Activated gamma-delta T cell treated with Interleukin-2 at 50 U/mL for 16 hours (primary cell): ENCODE measurements at places on chromosomes 11 and 22.

GRCh38 chr11:46339816-46340215 lies 7.4 kb upstream of the DGKZ start:
- no peak for DNase-seq

GRCh38 chr11:69008737-69009440 lies 4.2 kb downstream of the MRGPRF start:
- no peak for DNase-seq

DNA sequence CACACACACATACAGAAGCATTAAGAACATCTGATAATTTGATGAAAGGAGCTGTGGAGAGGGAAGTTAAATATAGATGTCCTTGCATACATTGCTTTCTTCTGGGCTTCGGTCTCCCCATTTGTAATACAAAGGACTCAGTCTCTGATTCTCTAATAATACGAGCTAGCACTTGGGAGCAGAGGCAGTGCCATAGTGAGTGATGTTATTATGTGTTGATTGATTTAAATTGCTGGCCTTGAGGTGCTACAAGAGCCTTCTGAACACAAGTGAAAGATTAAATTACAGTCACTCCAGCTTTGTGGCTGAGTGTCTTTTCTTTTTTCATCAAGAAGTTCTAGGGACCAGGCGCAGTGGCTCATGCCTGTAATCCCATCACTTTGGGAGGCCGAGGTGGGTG lies 61.5 kb upstream of the HMGXB4 start:
- no peak for DNase-seq

DNA sequence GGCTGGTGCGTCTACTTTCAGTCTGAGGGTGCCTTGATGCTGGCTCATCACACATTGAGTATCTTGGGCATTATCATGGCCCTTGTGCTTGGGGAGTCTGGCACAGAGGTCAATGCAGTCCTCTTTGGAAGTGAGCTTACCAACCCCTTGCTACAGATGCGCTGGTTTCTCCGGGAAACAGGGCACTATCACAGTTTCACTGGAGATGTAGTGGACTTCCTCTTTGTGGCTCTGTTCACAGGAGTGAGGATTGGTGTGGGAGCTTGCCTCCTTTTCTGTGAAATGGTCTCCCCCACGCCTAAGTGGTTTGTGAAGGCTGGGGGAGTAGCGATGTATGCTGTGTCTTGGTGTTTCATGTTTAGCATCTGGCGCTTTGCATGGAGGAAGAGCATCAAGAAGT lies 4.9 kb downstream of the TLCD5 start:
- no peak for DNase-seq

GRCh38 chr11:99461913-99462312 lies 441.2 kb downstream of the CNTN5 start:
- no peak for DNase-seq
